ENCODE measurements at places on chromosomes 6 and 20.

DNA sequence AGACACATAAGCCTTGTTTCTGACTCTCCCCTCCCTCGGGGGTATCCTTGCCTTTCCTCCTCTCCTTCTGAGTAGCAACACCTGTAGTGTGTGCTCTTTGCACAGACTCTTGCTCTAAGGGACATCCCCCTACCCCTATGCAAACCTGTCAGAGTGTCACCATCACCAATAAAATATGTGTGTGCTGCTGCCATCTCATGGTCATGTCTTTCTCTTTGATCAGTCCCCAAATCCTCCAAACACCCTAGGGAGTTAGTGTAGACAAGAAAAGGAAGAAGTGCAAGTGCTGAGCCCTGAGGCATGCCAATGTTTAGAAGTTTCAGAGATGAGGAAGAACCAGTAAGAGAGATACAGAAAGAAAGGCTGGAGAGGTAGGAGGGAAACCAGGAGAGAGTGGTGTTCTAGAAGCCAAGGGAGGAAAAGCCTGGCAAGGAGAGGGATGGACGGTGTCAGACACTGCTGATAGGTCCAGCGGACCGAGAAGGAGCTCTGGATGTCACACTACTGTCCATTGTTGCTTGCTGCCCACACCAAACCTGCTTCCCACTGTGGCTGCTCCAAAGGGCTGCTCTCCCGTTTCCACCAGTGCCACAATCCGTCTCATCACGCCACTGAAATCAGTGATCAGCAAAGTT lies 16.4 kb downstream of the TRMT6 start:
- DNase-seq, result no peak

GRCh38 chr20:35833241-35833640 lies 61.4 kb downstream of the PHF20 start:
- DNase-seq, result no peak

DNA sequence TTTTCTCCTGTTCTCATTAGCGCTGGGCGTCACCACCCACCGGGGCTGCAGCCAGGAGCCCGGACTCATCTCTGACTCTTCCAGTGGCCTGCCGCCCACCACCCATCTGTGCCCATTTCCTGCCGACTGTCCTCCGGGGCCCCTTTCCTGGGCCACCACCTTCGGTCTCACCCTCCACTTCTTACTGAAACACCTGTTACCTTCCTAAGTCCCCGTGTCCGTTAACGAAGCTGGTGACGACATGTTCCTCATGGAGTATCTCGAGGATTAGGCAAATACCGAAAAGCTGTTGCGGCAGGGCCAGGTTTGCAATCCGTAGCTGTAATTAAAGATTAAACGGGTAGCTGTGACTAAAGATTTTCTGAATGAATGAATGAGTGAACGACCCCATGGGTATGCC lies 80.2 kb downstream of the SRC start:
- no peak for DNase-seq

DNA sequence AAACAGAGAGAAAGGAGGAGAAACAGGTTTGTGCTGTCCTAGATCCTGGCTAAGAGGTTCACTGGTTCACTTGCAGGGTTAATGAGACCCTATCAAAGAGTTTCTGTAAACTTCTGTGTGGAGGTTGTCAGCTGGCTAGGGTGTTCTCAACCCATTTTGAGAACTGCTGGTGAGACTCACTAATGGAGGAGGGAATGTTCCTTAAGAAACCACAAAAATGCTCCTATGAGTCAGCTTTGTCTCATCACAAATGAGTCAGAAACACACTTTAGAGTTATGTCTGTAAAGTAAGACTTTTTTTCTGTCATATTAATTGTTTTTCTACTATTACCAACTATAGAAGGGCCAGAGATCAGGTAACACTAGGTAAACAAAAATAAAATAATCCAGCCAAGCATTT lies 884.4 kb downstream of the PHF3 start:
- no peak for DNase-seq

GRCh38 chr6:88705601-88706000 lies 257.8 kb downstream of the RNGTT start:
- DNase-seq, result no peak

DNA sequence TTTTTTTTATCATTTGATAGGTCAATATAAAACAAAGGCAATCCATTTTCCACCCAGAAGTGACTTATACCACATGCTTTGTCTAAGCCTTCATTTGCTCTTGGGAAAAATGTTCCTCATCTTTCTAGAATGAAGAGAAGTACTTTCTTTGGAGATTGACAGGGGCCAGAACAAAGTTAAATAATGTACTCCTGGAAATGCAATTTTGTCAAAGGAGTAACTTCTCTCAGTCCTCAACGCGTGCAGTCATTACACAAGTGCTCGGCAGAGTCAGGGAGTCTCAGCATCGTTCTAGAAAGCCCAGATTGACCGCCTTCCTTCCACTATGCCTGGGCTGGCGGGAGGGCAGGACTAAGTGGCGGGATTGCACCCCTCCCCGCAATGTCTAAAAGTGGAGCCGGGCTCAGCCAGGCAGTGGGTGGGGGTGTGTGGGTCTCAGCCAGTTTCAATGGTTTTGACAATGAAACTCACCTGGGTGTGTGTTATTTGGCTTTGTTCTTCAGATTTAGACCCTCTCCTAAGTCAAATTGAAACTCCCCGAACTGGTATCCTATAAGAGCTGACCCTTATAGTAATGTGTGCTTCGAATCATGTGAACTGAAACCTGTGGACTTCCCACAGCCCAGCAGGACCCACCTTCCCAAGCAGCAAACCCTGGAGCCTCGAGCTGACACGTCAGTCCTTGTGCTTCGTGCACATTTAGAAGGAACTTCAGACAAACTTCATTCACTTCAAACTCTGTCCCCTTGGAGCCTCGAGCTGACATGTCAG lies 63.2 kb upstream of the DUSP22 start:
- DNase-seq, result no peak

DNA sequence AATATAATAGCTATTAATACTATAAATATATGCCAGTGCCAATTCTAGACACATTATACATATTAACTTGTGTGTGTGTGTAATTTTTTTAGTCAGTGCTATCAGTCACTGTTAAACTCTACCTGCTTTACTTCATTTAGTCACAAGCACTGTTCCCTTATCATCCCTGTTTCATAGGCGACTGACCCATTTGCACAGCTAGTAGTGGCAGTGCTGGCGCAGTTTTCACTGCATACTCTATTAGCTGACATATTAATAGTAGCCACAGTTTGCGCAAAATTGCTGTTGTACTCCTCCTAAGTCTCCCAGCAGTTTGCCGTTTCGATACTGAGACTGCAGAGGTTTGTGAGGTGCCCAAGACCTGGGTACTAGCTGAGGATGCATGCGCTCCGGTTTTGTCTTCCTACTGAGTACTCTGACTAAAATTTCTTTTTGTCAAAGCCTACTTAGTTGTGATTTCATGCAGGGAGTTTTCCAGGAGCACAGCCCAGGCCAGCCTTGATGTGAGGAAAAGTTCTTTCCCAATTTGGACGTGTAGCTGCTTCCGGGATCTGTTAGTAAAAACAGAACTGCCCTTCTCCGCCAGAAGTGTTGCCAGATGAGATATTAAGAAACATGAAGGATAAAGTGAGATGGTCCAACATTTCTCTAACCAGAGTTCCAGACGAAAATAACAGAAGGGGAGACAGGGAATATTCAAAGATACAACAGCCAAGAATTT lies 5.6 kb downstream of the BAG2 start:
- no peak for DNase-seq

DNA sequence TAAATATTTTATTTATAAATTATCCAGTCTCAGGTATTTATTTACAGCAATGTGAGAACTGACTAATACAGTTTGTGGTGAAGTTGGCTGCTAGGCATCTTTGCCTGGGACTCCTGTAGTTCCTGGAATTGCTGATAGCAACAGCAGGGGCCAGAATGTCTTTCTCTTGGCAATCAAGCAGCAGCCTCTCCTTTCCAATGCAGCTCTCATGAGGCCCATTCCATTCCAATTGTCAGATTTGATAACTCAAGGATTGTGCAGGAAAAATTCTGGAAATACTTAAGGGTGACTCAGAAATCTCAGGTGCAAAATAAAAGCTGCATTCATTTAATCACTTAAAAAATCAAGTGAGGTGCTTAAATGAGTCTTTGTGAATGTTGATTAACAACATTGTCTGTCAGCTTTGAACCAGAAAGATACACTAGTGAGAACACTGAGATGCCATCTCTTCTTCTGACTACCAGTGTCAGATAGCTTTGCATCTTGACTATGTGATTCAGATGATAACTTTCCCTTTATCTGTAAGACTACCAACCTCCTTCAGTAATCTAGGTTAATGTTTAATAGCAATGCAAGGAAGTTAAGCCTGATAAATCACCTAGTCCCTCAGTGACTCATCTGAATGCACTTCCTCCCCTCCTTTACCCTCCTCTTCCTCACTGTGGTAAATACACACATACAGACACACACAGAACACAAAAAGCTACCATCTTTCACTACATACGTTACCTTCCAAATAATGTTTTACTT lies 32.1 kb upstream of the COL21A1 start:
- no peak for DNase-seq

- DNase-seq, result no peak
These were observed 37.2 kb downstream of the MGME1 start for GRCh38 chr20:18005990-18006364.

- DNase-seq, result no peak
These were observed 284.4 kb downstream of the ZFAND3 start for GRCh38 chr6:38103921-38104320.

- DNase-seq, result peak; percentile 68
These were observed 104.1 kb upstream of the TRAF3IP2 start for GRCh38 chr6:111709615-111710398.

- DNase-seq, result no peak
These were observed 111.7 kb downstream of the TRERF1 start for GRCh38 chr6:42339991-42340401.

DNA sequence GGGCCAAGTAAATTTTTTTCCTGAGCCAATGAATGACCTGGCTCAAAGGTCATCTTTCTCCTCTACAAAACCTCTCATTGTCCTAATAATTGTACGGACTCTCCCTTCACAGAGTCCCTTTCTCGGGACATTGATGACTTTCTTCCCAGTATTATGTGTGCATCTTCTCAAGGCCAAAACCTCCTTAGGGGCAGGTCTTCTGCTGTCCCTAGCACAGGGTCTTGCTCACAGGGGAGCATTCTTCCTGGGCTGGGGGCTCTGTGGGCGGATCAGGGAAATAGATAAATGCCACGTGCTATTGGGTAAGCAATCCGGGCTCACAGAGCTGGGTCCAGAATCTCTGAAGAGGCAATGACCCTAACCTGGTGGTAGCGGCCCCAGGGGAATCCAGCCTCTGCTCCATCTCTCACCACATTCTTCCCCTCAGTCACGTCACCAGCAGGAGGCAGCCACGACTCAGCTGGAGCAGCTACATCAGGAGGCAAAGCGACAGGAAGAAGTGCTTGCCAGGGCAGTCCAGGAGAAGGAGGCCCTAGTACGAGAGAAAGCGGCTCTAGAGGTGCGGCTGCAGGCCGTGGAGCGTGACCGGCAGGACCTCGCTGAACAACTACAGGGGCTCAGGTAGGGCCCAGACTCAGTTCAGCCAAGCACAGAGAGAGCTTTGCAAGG lies 23.5 kb downstream of the CEP250 start:
- DNase-seq, result no peak

GRCh38 chr6:19569563-19569962 lies 267.6 kb upstream of the ID4 start:
- no peak for DNase-seq

- no peak for DNase-seq
These were observed 106.3 kb upstream of the BMP5 start for GRCh38 chr6:55981660-55982059.

- no peak for DNase-seq
These were observed 17.5 kb downstream of the L3MBTL1 start for GRCh38 chr20:43525021-43525420.

GRCh38 chr20:23517719-23518118 lies 26.8 kb downstream of the CST8 start:
- no peak for DNase-seq

- DNase-seq, result no peak
These were observed 195.0 kb upstream of the MARCKS start for GRCh38 chr6:113662093-113662665.

DNA sequence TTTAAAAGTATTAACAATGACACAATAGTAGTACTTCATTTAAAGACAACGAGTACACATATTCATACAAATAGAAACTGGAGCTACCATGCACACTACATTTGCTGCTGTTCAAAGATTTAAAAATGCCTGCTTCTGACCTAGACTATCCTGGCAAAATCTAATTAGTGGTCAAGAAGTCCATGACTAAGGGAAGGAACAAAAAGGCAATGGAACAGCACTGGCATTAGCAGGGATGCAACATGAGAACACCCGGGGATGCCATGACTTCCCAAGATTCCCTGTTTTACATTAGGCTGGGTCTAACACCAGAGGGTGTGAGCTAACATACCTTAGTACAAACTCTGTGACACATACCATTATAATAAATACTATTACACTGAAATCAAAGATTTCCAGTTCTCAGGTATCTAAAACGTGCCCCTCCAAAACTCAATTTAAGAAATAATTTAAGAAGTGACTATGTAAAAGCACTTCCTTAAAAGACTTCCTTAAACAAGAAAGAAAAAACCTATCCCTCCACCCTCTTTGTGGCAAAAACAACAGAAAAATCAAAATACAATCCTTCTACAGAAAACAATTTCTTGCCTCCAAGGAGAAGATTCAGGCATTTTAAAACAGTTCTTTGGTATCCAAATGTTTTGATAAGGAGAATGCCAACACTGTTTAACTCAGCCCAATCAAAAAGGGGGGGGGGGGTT lies 25.5 kb downstream of the CHD6 start:
- DNase-seq, result no peak

DNA sequence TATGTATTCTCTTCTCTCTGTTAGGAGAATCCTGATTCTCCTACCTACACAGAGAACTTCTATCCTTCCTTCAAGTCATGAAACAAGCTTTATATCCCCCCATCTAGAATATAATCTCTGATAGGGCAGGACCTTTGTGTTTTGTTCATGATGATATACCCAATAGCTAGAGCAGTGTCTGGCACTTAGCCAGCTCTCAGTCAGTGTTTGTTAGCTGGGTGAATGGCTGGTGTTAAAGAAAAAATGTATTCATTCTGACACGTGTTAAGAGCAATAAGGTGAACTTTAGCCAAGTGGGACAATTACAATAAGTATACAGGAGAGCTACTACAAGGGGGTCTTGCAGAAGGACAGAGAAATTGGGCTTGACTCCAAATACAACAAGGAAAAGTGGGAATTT lies 34.3 kb upstream of the TNFRSF21 start:
- DNase-seq, result no peak

GRCh38 chr20:6909608-6910007 lies 142.1 kb downstream of the BMP2 start:
- no peak for DNase-seq

GRCh38 chr20:59784365-59784764 lies 149.1 kb downstream of the SYCP2 start:
- no peak for DNase-seq

- DNase-seq, result no peak
These were observed 178.4 kb upstream of the ARID1B start for GRCh38 chr6:156598855-156599180.

Measured in hippocampal formation (tissue), 2 donors.